Amniotic stem cell (primary cell): ENCODE measurements at places on chromosomes 2 and 18.

GRCh38 chr2:128196026-128196425 lies 105.0 kb downstream of the UGGT1 start:
- no peak for DNase-seq

DNA sequence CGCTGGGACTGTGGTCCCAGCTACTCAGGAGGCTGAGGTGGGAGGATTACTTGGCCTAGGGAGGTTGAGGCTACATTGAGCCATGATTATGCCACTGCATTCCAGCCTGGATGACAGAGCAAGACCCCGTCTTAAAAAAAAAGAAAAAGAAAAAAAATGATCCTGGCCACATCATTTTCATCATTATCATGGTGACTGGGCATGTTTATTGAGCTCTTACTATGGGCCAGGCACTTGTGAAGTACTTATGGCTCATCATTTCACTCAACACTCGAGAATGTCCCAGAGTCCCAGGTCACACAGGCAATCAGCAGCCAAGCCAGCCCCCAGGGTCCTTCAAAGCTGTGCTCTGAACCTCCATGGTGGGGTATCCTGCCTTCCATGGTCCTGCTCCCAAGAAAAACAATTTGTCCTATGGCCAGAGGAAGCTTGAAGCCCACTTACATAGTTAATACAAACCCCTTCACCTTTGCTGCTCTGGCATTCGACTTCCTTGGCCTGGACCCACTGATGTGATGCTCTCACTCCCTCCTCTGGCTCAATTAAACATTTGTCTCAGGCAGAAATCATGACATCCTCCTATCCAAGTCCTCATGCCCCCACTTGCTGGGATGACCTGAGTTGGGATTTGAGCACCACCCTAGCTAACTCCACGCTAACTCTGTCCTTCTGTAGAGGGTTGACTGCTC lies 3.8 kb upstream of the CNNM4 start:
- no peak for DNase-seq

GRCh38 chr2:54522624-54523281 lies 66.6 kb downstream of the SPTBN1 start:
- peak; percentile 2 for DNase-seq

- no peak for DNase-seq
Measured at GRCh38 chr2:61631321-61631720, 93.2 kb upstream of the XPO1 start.

DNA sequence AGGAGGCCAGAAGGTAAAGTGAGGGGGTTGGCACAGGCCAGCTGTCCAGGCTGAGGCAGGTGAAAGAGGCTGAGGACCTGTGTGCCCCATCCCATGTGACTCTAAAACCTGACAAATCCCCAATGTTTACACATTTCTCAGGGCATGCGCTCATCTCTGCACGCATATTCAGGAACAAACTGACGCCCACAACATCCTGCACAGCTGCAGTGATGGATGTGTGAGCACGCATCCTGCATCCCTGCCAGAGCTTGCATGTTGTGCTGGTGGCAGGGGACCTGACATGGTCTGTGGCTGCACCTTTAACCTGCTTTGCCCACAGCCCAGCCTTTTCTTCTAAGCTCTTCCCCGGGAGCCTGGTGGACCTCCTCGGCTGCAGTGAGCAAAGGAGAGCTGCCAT lies 83.1 kb downstream of the FBXO15 start:
- DNase-seq, result no peak

DNA sequence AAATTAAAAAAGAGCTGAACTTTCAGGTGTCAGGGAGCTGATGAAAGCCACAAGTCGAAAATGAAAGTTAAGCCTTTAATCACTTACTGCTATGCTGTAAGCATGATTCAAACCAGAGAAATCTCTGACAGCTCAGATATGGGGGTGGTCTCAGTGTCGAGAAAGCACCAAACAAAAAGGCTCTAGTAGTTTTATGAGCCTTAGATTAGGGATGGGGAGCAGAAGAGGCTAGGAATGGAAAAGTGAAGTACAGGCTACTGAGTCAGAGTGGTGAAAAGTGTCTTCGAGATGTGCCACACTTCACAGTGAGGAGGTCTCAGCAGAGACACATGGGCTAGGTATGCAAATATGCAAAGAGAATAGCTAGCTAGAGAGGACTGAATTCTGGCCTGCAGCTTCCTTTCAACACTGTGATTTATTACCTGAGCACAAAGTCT lies 482.2 kb downstream of the SPAG16 start:
- DNase-seq, result no peak
